Immature natural killer cell (primary cell): ENCODE measurements at places on chromosomes 3 and 15. TPM values are rescaled to one million over a fixed set of nuclear protein-coding genes. Genes with fewer than 3 reads are reported as not detected.

- H3K36me3 ChIP-seq: no peaks in the 10 kb centered on the region
- no peak for DNase-seq
- H3K4me1 ChIP-seq: no peaks in the 10 kb centered on the region
- H3K4me3 ChIP-seq: no peak overlapping the region
These were observed 384.0 kb upstream of the KCNMB2 start for GRCh38 chr3:178152031-178152806.

DNA sequence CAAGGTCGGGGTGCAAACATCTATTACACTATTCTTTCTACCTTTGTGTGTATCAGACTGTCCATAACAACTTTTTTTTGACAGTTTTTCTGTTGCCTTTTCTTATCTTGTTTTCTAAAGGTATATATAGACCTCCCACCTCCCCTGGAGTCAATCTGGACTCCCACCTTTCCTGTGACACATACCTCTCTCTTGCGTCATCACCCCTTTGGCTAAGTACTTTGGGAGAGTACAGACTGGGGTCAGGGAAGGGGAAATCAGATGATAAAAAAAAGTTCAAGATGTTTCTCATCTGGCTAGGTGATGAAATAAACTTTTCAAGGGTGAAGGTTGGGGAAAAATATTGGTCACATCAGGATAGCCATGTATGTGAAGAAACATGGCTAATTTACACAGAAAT lies 17.2 kb downstream of the TSPAN3 start:
- H3K27me3 ChIP-seq: peaks cover 2% of the 10 kb centered on the region
- no peak for DNase-seq
- H3K4me1 ChIP-seq: peaks cover 38% of the 10 kb centered on the region
- no peak overlapping the region for H3K4me3 ChIP-seq
- H3K36me3 ChIP-seq: peaks cover 5% of the 10 kb centered on the region

PTPN9 gene
- 22.6 TPM for polyA plus RNA-seq

PROK2 gene
- not detected for polyA plus RNA-seq

- DNase-seq: no peak
- no peaks in the 10 kb centered on the region for H3K36me3 ChIP-seq
- no peak overlapping the region for H3K4me3 ChIP-seq
- H3K27ac ChIP-seq: no peak overlapping the region
These were observed 50.1 kb upstream of the BCL6 start for GRCh38 chr3:187795207-187795960.

CHRFAM7A gene
- 3.2 TPM for polyA plus RNA-seq

- DNase-seq: no peak
- H3K4me3 ChIP-seq: no peak overlapping the region
- H3K36me3 ChIP-seq: peaks cover 7% of the 10 kb centered on the region
- peaks cover 56% of the 10 kb centered on the region for H3K27me3 ChIP-seq
These were observed 21.5 kb downstream of the NR2F2 start for GRCh38 chr15:96351761-96352603.

ACTC1 gene
- polyA plus RNA-seq: not detected
